Dermis microvascular lymphatic vessel endothelial cell (primary cell): ENCODE measurements at places on chromosomes 16 and 17.
A peak's percentile ranks its signal among the peaks of the same experiment; 100 is the strongest.

GRCh38 chr16:53971616-53972015 is 267.7 kb downstream of the FTO start:
- no peak for DNase-seq

DNA sequence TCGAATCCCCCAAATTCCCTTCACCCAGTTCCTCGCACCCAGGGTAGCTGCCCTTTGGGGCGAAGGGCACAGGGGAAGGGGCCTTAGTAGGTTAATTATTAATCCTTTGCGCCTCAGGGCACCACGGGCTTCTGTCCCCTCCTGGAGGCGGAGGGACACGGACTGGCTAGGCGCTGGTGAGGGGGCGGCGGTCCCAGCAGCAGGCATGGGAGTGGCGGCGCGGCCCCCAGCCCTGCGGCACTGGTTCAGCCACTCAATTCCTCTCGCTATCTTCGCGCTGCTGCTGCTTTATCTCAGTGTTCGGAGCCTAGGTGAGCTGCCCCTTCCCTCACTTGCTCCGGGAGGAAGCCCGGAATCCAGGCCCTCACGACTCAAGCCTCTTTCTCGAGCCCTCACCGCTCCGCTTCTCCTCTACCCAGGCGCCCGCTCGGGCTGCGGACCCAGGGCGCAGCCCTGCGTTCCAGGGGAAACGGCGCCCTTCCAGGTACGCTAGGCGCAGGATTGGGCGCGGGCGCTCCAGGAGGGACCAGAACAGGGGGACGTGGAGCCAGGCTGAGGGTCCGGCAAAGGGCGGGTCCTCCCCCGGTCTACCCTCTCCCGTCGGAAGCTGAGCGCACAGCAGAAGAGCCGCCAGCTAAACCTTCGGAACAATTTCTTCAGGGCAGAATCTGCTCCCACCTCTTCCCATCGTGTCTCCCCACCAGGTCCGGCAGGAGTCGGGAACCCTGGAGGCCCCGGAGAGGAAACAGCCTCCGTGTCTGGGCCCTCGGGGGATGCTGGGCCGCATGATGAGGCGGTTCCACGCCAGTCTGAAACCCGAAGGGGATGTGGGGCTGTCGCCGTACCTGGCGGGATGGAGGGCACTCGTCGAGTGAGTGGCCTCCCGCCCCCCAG is at the start of gene GLTPD2:
GLTPD2 (plus strand) TSS at position 158 of the 894 bp plus-strand sequence; CDS start at position 206, 48 bp downstream.
- DNase-seq, result no peak

- no peak for DNase-seq
Observed at GRCh38 chr16:86232496-86232895, 277.8 kb upstream of the FOXF1 start.

- no peak for DNase-seq
Observed at GRCh38 chr16:79100447-79100846, 500.1 kb downstream of the MAF start.

- peak; percentile 55 for DNase-seq
Observed at GRCh38 chr16:11396241-11397048, 51.2 kb downstream of the RMI2 start.

DNA sequence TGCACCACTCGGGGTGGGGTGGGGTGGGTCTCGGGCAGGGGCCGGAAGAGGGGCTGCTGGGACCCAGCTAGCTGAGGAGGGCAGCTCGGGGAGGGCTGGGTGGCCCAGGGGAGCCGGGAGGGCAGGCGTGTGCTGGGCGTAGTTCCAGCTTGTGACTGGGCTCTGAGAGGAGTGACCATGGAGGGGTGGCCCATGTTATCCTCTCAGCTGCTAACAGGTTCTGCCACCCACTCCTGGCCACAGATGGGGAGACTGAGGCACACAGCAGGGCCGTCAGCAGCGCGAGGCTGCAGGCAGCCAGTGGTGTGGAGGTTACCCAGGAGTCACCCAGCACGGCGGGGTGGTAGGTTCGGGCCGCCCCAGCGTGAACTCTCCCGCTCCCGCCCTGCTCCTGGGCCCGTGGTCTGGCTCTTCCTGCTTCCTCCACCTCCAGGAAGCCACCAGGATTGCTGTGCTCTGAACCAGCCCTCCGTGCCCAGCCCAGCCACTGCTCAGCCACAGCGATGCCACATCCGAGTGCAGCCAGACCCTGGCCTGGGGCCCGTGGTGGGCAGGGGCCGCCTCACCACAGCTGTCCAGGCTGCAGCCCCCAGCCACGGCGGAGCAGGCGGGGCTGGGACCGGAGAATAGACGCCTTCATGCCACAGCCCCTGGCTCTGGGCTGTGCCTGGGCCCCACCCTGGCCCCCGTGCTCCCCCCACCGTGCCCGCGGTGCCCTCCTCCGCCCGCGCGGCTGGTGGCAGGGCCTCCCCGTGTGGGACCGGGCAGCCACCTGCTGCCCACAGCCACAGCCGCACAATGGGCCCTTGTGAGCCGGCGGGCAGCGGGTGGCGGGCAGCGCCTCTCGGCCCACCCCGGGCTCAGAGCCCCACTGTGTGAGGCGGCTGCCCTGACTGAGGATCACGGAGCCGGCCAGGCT is 26.3 kb upstream of the SSTR5 start:
- no peak for DNase-seq

- DNase-seq, result peak; percentile 40
Observed at GRCh38 chr17:50056217-50056960, 479 bp downstream of the ITGA3 start.

GRCh38 chr17:42895185-42895555 is 5.4 kb upstream of the G6PC1 start:
- peak; percentile 87 for DNase-seq

GRCh38 chr17:47840001-47840741 is 902 bp downstream of the SCRN2 start:
- no peak for DNase-seq

- DNase-seq, result no peak
Observed at GRCh38 chr16:50838165-50838564, 96.3 kb downstream of the CYLD start.

- DNase-seq, result no peak
Observed at GRCh38 chr17:15890279-15890892, 54.5 kb upstream of the ADORA2B start.

GRCh38 chr16:4894276-4895150 is 42.4 kb downstream of the PPL start:
- DNase-seq, result no peak

DNA sequence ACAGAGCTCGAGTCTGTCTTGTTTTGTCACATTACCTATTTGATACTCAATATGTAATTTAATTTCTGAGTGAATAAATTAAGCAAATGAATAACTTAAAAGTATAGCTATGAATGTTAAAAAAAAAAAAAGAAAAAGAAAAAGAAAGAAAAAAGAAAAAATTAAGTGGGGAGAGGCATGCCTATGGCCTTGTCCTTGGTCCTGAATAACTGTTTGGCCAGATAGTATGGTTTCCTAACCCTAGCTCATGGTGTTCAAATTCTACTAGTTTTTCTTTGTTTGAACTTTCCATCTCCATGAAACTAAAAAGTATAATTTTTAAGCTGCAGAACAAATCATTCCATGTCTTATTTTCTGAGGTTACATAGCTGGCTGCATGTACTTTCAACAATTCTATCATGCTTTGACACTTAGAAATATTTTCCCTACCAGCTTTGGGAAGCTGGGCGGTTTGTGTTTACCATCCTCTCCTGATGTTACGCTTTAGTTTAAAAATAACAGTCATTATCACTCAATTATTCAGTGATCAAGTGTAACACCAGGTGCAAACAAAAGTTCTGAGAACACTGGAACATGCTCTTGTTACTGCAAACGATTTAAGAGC is 31.8 kb downstream of the TOX3 start:
- DNase-seq, result no peak

- no peak for DNase-seq
Observed at GRCh38 chr16:5605404-5605803, 507.8 kb upstream of the EEF2KMT start.

- DNase-seq, result peak; percentile 93
Observed at GRCh38 chr16:81511371-81511770, 66.8 kb downstream of the CMIP start.

DNA sequence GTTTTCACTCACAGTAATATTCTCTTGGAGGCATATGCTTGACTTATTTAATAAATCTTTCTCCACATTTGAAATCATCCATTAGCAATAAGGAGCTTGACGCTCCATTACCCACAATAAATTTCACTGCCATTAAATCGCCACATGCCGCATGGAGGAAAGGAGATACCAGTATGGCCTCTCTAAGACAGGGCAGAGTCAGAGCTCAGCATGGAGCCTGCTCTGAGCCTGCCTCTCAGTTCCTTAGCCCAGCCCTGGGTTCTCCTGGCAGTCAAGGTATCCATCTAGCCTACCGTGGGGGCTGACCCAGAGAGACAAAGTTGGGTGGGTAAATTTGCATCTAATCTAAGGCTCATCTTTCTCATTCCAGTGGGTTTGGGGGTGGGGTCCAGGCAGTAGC is 80.3 kb upstream of the CES5A start:
- DNase-seq, result no peak

- DNase-seq, result no peak
Observed at GRCh38 chr16:4003576-4003975, 112.7 kb downstream of the ADCY9 start.

DNA sequence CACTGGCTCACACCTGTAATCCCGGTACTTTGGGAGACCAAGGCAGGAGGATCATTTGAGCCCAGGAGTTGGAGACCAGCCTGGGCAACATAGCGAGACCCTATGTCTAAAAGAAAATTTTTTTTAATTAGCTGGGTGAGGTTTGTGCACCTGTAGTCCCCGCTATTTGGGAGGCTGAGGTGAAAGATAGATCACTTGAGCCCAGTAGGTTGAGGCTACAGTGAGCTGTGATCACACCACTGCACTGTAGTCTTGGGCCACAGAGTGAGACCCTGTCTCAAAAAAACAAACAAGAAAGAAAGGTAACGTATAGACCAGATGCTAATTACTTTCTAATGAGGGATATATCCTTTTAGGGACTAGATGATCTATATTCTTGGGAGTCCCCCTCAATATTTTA is 8.1 kb downstream of the NOL11 start:
- no peak for DNase-seq

GRCh38 chr17:48615047-48615962 is at the start of gene HOXB8:
TSS of gene HOXB8 (minus strand) at chr17:48615292. CDS start at chr17:48614704, 588 bp downstream.
- no peak for DNase-seq

- DNase-seq, result no peak
Observed at GRCh38 chr16:3643095-3643730, 11.3 kb upstream of the DNASE1 start.

- no peak for DNase-seq
Observed at GRCh38 chr16:11423315-11424117, 78.3 kb downstream of the RMI2 start.

DNA sequence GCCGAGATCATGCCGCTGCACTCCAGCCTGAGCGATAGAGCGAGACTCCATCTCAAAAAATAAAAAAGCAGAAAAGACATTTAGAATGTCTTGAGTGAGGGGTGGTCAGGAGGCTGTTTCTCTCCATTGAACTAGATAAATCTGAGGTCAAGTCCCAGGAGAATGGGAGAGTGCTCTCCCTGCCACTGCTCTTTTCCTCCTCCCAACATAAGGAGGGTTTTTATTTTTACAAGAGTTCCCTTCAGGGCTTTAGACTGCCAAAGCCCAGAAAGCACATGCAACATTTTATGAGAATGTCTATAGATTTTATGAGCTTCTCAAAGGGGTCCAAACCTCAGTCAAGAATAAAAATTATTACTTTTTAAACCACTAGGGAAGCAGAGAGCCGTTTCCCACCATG is 1.6 kb downstream of the RND2 start:
- DNase-seq, result no peak

DNA sequence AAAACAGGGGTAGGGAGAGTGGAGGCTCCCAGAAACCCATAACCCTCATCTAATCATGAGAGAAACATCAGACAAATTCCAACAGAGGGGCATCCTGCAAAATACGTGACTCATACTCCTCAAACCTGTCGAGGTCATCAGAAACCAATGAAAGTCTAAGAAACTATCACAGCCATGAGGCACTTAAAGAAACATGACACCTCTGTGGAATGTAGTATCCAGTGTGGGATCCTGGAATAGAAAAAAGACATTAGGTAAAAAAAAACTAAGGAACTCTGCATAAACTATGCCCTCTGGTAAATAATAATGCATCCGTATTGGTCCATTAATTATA is 16.4 kb downstream of the CDH5 start:
- DNase-seq, result no peak

DNA sequence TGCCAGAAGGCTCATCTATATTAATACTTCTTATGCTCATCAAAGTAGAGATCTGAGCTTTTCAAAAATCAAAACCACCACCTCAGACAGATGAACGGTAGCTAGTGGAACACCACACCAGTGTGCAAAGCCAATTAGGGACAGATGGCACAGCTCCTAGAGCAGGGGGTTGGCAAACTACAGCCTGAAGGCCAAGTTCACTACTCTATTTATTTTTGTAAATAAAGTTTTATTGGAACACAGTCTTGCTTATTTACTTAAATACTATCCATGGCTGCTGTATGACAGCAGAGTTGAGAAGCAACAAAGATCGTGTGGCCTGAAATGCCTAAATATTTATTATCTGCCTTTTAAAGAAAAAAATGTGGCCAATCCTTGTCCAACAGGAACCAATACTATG is 56.8 kb downstream of the AMFR start:
- no peak for DNase-seq

DNA sequence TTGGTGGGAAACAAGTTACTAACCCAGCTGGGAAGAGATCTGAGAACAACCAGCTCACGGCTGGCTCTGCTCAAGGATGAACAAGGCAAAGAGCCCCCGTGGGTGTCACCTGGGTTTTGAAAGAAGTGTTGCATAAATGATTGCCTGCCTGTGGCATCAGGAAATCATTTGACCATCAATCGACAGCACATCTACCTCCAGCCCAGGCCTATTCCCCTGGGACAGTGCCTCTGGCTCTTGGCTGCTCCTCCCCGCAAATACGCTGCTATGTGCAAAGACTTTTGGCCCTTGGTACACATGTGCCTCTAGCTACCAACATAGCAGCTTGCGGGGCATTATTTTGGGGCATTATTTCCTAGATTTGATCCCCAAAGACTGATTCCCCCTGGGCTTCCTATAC is 39.4 kb upstream of the SMPD3 start:
- no peak for DNase-seq

DNA sequence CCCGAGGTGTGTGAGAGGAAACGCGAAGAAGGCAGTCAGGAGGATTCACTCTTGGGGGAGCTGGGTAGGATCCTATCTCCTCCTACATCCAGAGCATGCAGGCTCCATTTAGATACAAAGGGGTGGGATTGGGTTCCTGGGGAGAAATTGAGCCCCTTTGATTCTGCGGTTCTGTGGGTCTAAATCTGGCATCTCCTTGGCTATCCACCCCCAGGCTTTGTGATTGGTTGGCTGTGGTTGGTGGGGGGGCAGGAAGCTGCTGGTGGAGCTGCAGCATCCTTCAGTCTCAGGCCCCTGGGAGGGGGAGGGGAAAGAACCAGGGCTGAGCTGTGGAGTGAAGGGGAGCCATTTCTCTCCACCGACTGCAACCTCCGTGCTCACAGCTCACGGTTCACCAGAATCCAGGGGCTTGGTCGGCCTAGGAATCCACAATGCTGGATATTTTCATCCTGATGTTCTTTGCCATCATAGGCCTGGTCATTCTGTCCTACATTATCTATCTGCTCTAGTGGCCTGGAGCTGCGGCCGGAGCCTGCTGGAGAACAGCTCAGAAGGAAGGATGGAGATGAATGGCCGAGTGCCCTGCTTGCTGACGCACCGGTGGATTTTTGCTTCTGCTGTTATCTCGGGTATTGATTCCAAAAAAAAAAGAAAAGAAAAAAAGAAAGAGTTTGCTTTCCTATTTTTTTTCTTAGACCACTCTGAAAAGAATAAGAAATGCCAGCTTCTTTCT is at the start of gene LASP1NB:
LASP1NB (plus strand) TSS at position 352 of the 733 bp plus-strand sequence.
- no peak for DNase-seq

GRCh38 chr16:85579191-85579590 is 33.9 kb upstream of the GSE1 start:
- DNase-seq, result no peak
